ENCODE measurements at places on chromosomes 12 and 14.

DNA sequence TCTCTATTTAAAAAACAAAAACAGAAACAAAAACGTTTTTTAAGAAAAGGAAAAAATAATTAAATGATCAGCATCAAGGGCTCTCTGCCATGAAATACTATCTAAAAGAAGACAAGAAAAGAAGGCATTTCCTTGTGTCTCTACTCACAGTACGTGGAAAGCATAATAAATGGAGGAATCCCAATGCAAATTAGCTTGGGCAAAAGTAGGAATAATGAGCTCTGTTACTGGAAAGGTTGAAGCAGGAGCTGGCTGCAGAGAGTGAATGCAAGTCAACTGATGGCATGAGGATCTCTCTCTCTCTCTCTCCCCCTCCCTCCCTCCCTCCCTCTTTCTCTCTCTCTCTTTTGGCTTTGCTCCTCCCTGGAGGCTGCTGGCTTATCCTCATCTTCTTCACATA is 85.9 kb downstream of the TBX3 start:
- DNase-seq: no peak

DNA sequence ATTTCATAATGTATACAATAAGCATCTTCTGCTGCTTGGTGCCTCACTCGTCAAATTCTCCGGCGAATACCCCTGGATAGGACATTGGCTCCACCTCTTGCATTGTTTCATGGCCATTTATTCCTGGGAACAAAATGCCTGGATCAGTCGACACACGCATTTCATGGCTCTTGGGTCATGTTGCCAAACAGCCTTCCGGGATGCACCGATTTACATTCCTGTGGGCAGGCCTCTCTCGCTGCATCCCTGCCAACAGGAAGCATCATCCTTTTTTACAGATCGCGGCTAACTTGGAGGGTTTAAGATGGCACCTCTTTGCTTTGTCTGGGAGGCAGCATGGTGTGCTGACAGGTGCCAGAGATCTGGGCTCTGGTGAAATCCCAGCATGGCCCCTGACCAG is 32.7 kb upstream of the RIMBP2 start:
- no peak for DNase-seq

DNA sequence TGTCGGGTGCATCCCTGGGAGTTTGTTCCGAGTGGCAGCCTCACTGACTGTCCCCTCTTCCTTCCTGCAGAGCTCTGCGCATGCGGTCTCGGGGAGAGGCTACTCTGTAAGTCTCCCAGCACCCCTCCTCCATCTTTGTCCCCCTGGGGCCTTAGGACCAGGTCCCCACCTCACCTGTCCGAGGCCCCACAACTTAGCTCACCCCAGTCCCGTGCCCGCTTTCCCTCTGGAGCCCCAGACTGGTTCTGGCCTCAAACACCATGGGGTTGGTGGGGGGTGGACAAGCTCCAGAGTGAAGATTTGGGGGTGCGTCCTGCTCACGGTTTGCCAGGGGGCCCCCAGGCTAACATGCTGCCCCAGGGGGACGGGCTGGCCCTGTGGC is 37.9 kb downstream of the FBRSL1 start:
- DNase-seq: no peak

DNA sequence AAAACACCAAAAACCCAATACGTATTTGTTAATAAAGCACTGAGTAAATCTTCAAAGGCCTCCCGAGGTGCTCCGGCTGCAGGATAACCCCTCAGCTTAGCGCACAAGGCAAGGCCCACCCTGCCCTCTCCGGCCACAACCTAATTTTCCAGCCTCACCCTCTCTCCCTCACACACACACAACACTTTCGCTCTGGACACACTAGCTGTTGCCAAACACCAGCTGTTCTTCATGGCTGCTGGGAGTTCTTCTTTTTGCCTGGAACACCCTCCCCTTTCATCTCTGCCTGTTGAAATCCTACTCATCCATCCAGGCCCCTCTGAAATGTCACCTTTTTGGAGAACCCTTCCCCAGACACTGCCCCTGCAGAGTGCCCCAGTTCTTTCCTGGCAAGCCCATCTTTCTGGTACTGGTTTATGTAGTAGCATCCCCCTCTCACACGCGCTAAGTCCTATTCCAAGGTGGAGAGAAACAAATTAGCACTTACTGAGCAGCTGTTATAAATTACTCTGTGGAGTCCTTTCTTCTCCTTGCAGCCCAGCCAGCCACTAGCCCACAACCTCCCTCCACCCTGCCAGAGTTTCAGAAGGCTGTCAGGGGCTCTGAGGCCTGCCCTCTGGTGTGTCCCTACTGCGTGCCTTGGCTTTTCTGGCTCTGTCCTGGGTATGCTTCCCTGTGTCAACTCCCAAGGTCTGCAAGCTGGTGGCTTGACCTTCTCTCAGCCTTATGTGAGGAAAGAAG is 805 bp upstream of the CRACR2A start:
- DNase-seq: no peak

GRCh38 chr12:48812389-48812788 is 5.9 kb upstream of the CACNB3 start:
- DNase-seq: no peak

DNA sequence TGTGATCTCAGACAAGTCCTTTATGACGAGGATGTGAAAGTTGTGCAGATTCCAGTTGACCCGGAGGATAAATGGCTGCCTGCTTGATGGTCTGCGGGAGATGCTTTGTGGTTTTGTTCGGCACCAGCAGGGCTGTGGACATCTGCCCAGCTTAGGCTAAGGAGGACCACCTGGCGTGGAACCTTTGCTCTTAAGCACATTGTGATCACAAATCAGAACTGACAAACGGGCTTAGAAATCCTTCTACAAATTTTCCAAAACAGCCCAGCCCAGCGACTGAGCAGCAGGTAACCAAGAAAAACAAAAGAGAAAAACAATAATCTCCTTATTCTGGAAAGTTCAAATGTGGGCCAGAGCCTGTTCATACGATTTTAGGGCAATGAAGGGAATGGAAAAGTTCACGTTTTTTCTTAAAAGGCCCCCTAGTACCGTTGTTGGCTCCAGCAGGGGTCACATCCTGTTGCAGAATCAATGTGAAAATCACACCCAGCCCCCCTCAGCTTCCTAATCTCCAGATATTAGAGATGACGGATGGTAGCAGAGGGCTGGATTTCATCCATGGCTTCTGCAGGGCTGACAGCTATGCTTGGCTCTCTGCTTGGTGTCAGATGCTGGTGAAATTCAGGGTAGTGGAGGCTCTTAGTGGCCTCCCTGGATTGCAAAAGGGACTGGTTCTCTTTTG is 81.1 kb upstream of the RFLNA start:
- DNase-seq: no peak

GRCh38 chr14:100035700-100036099 is 29.5 kb upstream of the EVL start:
- no peak for DNase-seq

GRCh38 chr14:66628636-66629035 is 120.7 kb downstream of the GPHN start:
- DNase-seq: no peak

DNA sequence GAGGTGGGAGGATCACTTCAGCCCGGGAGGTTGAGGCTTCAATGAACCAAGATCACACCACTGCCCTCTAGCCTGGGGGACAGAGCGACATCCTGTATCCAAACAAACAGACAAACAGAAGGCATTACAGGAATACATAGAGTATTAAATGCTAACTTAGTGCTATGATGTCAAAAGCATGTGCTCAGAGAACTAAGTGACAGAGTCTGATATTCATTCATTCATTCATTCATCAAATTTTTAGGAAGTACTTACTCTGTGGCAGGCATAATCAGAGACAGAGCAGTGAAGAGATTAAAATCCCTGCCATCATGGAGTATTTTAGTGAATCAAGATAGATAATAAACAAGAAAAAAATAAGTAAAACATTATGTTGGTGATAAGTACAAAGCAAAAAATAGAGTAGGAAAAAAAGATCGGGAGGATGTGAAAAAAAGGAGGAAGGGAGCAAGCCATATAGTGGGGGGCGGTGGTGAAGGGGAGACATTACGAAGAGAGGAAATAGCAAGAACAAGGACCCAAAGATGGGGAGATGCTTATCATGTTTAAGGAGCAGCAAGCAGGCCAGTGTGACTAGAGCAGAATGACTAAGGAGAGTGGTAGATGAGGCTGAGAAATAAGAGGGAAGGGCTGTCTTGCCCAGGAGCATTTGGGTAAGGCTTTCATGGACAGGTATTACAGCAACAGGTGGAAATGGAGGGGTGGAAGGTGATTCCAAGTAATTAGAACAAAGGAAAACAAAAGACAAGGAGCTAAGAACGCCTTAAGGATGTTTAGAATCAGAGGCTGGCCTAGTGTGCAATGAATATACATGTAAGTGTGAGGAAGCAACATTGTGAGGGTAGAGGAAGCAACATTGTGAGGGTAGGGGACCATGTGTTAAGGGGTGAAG is 2.8 kb downstream of the MAP4K5 start:
- DNase-seq: no peak

DNA sequence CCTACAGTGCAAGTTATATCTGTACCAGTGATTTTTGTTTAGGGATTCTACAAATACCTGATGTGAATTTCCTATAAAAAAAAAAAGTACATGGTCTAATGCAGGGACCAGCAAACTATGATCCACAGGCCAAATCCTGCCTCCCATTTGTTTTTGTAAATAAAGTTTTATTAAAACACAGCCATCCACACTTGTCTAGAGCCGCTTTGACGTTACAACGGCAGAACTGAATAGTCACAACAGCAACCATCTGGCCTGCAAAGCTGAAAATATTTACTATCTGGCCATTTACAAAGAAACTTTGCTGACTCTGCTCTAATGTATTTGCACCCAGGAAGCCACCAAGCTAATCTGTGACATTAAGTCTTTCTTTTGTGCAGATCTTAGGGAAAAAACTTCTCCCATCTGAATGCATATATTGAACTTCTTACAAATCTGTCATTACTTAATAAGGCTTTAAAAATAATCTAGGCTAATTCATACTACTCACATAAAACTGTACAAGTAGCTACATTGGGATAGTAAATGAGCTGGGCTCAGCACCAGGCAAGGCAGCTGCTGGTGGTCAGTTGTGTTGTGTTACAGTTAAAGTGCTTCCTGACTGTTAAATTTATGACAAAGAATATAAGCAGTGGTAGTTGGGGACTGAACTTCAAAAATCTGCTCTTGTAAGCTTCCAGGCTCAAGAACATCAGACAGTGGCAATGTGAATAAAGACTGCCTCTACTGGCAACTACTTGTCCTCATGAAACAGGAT is 303.3 kb downstream of the MED13L start:
- DNase-seq: no peak

DNA sequence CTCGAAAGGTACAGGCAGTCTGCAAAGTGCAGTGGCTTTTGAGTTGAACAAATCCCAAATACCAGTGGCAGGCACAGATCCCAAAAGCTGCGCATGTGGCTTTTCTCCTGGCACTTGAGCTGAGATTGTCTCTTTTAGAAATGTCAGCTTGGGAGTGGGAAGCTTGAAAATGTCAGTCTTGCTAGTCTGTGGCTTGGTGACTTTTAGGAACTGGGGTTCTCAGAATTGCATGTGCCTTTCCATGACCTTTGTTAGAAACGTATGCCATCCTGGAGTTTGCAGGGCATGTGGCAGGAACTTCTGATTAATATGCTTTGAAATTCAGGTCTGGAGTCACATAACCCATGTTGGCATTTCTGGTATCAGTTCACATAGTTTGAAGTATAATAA is 182.1 kb downstream of the CHST11 start:
- DNase-seq: no peak

DNA sequence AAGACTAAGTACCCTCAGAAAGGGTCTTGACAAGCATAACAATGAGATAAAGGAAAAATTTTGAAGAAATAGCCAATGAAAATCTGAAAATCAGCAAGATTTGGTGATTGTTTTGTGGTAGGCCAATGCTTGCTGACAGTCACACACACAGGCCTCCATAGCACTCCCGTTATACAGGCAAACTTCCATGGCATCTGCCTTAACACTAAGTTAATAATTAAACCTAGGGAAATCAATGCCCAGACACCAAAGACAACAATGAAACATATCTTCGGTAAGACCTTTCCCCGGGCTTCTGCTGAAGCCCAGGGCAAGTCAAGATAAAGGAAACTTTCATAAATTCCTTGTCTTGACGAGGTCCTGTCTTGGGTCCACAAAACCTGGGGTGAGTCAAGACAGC is 18.6 kb upstream of the RERGL start:
- DNase-seq: no peak

DNA sequence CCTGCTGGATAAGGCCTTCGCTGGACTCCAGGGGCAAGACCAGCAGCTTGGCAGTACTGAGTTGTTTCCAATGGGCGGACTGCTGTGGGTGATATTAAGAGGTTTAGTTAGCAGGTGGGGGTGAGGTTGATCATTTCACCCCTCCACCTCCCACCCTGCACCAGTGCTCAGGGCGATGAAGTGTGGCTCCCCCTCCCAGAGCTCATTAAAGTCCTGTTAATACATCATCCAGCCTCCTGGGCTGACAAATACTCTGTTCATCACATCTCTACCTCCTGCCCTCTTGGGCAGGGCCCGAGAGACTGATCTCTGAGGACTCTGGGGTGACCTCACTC is 2.4 kb upstream of the FIGNL2 start:
- no peak for DNase-seq

GRCh38 chr14:92287987-92288386 is 35.0 kb upstream of the SLC24A4 start:
- no peak for DNase-seq

- no peak for DNase-seq
Measured at GRCh38 chr14:97602438-97603117, 805.4 kb downstream of the VRK1 start.

Data from glomerular endothelial cell (primary cell).